ENCODE measurements at places on chromosomes 5 and 9.

GRCh38 chr5:141100243-141100805 is at the start of gene PCDHB3:
Gene PCDHB3 (plus strand): TSS chr5:141100473. CDS start chr5:141100650, 177 bp downstream.
- peak; percentile 9 for DNase-seq

GRCh38 chr9:133428617-133429101 is 6.5 kb downstream of the ADAMTS13 start:
- no peak for DNase-seq

- DNase-seq = no peak
Observed at GRCh38 chr5:168174376-168174775, 117.1 kb upstream of the WWC1 start.

DNA sequence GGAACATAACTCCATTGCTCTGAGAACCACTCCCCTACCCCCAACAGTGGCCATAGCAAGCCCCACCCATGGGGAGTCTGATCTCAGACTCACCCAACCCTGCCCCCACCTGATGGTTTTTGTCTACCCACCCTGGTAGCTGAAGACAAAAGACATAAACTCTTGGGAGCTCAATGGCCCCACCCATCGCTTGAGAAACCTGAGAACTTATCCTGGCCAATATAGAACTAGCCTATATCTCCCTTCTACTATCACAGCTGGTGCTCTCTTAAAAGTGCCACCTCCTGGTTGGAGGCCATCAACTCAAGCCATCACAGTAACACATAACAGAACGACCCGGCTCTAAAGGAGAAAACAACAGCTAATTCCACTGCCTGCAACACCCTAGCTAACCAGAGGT is 47.9 kb upstream of the SNAPC3 start:
- no peak for DNase-seq

- DNase-seq = no peak
Observed at GRCh38 chr5:78253201-78253600, 41.3 kb downstream of the AP3B1 start.

GRCh38 chr9:136474021-136474640 is 8.7 kb downstream of the SEC16A start:
- no peak for DNase-seq

- DNase-seq = no peak
Observed at GRCh38 chr9:101737165-101737704, 1.2 kb downstream of the GRIN3A start.

GRCh38 chr5:9343146-9343850 is 202.6 kb downstream of the SEMA5A start:
- no peak for DNase-seq

DNA sequence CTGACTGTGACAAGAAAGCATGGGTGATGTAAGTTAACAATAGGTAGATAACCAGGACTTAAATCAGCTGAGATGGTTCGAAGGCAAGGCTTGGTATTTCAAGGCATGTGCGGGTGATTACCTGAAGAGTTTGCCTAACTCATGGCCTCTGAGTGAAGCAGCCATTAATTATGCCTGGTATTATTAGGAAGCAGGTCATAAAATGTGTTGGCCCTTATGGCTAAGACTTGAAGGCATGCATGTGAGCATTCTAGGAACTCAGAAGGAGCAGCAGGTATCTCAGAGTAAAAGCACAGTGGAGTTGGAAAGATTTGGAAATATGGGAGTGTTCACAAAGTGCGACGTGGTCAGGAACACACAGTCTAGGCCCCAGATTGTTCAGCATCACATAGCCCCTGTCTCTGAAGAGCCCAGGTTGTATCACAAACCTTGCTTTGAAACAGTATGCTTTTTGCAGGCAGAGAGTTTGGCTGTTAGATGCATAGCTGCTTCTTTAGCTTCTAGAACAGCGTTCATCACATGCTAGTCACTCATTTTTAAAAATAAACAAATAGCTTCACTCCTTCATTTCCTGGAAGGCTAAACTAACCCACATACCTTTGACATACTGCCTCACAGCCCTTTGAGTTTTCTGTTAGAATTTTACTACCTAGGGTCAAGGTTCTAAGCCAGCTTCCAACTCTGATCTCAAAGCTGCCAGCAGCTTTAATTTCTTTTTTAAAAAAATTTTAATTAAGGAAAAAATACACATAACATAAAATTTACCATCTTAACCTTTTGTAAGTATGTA is 2.1 kb downstream of the HEXB start:
- DNase-seq = no peak

- no peak for DNase-seq
Observed at GRCh38 chr9:108845947-108846346, 9.8 kb downstream of the ACTL7B start.

DNA sequence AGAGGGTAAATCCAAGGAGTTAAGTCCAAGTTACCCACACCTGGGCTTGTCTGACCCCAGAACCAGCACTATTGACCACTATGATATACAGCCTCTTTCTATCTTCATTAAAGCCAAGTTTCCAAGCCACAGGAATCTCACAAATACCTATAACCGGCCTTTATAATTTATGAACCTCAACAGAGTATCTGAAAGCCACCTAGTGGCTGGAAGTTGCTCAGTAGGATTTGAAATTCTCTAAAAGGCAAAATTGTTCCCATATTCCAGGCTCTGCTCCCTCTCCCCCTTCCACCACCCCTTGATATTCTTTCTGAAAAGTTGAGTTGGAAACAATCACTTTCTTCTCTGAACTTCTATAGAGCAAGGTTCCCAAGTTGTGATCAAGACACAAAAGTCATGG is 106.4 kb upstream of the GPR151 start:
- no peak for DNase-seq

GRCh38 chr5:60738461-60738860 is 38.5 kb upstream of the DEPDC1B start:
- DNase-seq = no peak
